Fibroblast of skin of left biceps (primary cell): ENCODE measurements at places on chromosomes 12 and 14.

DNA sequence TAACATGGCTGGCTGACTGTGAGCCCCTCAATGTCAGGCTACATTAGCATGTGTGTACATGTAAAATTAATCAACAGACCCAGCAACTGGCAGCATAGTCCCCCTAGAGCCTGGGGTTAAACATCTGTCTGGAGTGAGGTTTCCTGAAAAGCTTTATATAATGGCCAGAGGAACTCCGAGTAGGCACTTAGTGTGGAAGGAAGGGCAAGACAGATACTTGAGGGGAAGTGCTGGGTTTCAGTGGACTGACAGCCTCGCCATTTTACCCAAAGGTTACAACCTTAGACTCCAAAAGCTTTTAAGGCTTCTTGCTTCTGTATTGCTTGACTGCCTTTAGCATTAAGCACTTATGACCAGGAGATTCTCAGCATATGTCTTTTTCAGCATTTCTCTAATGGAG is 430.8 kb downstream of the FLRT2 start:
- no peak for DNase-seq

GRCh38 chr12:108326254-108326750 is 12.8 kb downstream of the CMKLR1 start:
- no peak for DNase-seq

DNA sequence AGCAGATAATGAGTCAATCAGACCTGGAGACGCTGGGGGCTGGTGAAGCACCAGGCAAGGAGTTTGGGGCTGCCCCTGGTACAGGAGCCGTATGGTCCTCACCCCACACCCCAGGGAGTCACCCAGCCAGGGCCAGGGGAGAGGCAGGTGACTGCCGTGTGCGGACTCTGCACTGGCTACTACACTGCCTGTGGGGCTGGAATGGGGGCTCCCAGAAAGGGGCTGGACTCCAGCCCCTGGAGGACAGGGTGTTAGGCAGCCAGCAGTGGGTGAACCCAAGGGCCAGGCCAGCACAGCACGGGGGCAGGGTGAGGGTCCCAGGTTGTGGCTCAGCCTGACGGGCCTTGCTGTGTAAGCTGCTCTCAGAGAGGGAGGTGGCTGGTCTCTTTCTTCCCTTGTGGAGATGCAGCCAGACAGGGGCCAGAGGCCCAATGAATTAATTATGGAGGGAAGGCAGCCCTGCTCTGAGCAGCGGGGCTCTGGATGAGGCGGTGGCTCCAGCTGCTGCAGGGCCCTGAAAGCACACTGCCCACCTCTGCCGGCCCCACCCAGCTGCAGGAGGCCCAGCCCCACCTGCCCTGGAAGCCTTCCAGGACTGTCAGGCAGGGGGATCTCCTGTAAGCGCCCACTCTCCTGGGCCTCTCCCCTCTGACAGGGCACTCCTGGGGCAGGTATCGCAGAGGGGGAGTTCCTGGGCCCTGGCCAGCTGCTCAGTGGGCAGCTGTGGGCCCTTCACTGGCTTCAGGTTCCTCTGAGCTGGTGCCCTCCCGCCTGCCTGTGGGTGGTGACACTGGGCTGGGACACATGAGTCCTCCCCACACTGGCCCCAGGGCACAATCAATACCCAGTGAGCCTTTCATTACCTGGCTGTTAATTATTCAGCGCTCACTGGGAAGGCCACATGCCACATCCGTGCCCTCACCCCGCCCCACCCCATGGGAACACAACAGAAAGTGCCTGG is 142.5 kb upstream of the C14orf180 start:
- no peak for DNase-seq

DNA sequence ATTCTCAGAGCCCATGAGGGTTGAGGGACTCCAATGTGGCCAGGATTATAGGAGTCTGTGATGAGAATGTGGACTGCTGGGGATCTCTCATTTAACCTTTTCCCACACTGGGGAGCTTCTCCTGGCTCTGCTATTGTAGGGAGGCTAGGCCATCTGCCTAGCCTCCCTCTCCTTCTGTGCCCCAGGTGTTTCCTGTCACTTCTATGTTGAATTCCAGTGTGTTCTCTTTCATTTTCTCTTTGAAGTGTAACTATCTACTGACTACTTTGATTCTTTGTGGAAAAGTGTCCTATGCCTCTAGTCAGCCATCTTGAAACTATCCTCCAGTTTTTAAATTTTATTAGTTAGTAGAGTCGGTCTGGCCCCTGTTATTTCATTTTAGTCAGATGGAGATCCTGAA is 53.4 kb upstream of the ABCD2 start:
- DNase-seq: no peak

- DNase-seq: peak; percentile 73
Observed at GRCh38 chr12:116454950-116455447, 104.2 kb upstream of the MAP1LC3B2 start.

- peak; percentile 14 for DNase-seq
Observed at GRCh38 chr12:53652366-53652765, 23.5 kb downstream of the ATP5MC2 start.

GRCh38 chr14:103830511-103831270 is 16.7 kb downstream of the PPP1R13B start:
- DNase-seq: no peak

DNA sequence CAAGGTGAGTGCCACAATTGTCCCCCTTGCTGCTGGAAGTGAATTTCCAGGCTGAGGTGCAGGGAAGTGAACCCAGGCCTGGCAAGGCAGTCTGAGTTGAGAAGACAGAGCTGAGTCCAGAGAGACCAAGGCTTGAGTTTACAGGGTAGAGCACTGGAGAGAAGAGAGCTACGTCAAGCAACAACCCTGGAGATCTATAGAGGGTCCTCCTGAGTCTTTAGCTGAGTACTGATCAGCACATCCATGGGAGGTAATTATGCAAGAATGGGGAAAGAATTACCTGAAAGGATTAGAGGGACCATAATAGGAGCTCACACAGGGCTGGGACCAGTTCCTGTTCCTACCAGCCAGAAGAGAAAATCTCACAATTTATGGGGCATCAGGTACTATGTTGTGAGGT is 190.7 kb downstream of the NEDD1 start:
- no peak for DNase-seq

DNA sequence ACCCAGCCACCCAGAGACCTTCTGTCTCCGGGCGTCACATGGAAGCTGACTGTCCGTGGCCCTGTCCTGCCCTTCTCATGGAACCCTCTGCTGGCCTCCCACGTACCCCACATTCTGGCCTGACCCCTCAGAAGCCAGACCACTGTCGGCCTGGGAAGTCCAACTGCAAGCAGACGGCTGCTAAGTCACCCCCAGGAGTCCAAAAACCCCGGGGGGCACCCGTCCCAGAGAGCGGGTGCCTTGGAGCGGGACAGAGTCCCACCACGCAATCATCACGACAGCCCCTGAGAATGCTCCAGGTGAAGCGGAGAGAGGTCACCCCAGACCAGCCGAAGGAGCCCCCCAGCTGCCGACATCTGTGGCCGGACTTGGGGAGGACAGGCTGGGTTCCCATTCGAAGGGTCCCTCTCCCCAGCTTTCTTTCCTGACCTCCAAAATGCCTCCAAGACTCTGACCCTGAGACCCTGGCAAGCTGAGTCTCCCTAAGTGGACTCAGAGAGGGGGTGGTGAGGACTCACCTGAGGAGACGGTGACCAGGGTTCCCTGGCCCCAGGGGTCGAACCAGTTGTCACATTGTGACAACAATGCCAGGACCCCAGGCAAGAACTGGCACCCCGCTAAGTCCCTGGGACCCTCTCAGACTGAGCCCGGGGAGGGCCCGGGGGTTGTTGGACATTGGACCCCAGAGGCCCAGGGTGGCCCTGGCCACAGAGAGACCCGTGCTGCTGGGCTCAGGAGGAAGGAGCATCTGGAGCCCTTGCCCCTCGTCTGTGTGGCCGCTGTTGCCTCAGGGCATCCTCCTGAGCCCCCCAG is 337.1 kb downstream of the TMEM121 start:
- no peak for DNase-seq

- no peak for DNase-seq
Observed at GRCh38 chr12:64767495-64767894, 8.3 kb upstream of the GNS start.

DNA sequence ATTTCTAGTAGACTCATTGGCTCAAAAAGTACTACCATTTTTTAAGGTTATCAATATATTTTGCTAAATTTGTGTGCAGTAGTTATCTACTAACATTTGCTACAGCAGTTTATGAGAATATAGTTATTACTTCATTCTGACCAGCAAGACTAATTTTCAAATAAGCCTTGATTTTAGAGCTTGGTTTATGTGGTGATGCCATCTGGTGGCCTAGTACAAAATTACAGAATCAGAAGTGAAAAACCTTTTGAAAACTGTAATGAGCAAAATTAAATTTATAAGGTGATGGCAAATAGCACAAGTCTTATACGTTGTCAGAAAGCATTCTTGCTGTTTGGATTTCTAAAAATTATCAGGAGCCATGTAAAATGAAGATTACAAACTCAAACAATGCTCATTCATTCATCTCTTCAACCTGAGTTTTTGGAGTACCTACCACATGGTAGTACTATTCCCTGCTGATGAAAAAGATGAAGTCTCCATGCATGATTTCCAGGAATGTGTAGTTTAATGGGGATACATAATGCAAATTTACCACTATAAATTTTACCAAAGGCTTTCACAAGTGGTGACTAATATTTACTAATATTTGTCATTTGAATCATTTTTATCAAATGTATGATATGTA is 51.0 kb downstream of the MAGOHB start:
- no peak for DNase-seq

DNA sequence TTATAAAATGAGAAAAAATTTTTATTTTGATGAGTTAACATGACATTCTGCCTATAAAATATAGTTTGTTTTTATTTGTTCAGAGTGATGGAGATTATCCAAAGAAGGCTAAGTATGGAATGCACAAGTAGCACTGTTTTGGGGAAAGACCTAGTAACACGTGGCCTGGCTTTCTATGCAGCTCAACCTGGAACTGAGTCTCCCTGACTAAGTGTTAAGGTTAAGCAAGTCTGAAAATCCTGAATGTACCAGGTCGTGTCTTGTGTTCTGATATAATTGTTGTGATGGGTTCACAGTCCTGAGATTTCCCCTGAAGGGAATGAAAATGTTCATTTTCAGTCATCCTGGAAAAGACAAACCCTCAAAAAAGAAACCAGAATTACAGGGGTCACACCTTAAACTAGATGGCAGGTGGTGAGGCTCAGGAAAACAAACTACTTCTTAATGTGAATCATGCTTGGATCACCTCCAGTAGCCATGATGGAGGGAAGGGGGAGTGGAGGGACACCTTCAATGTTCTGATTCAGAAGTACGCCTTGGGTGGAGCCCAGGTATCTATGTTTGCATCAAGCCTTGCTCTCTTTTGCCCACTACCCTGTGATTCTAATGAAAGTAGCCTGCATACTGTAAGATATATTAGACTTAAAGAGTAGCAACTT is 236.8 kb downstream of the ALX1 start:
- DNase-seq: no peak

- no peak for DNase-seq
Observed at GRCh38 chr12:62694632-62695031, 228.0 kb downstream of the MON2 start.

- DNase-seq: no peak
Observed at GRCh38 chr14:77605392-77605972, 11.0 kb downstream of the SPTLC2 start.

- no peak for DNase-seq
Observed at GRCh38 chr12:59578254-59578653, 17.6 kb upstream of the SLC16A7 start.

- no peak for DNase-seq
Observed at GRCh38 chr12:131087991-131088700, 134.4 kb downstream of the ADGRD1 start.

DNA sequence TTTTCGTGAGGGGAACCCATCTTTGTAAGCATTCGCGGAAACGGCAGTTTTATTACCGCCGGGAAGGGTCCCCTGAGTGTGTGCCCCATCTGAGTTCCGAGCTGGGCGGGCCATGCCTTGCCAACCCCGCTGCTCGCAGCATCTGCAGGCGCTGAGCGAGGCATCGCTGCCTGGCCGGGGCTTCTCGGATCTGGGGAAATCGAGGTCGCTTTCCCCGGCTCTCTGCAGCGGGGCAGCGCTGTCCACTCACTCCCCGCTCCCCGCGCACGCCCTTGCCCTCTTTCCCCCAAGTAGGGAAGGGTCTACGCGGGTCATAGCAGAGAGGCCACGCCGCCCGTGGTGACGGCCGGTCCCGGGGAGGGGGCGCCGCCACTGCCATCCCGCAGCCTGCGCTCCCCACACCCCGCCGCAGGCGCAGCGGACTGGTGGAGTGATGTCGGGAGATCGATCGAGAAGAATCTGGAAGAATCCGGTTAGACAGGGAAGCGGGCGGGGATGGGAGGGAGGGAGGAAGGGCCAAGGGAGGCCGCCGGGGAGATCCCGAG is 507 bp upstream of the FKBP4 start:
- DNase-seq: no peak

DNA sequence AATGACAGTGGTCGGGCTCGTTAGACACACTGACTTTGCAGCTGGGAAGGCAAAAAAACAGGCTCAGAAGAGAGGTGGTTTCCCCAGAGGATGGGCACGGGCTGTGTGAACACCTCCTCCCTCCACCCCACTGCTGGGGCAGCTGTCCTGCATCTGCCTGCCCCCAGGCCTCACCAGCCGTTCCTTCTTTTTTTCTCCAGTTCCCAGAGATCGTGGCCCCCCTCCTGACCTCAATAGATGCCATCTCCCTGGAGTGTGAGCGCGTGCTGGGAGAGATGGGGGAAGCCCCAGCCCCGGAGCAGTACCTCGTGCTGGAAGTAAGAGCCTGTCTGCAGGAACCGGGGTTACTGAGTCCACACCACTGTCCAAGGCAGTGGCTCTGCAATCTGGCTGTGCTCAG is 17.4 kb downstream of the MVK start:
- no peak for DNase-seq

- no peak for DNase-seq
Observed at GRCh38 chr14:92472860-92473259, 40.7 kb upstream of the RIN3 start.

DNA sequence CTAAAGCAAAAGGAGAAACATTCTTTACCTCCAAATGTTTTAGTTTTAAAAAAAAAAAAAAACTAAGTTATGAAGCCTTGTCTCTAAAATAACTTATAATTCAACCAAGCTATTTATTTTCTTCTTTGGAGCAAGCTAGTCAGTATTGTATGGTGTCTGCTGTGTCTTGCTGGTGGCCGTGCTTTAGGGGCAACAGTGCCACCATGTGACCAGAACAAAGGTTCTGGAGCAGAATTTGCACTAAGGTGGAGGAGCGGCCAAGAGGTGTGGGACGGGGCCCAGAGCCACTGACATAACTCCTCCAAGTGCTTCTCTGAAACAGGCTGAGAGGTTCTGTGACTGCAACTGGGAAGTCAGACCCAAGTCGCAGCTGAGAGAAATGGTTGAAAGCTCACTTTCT is 4.5 kb downstream of the FICD start:
- DNase-seq: no peak

DNA sequence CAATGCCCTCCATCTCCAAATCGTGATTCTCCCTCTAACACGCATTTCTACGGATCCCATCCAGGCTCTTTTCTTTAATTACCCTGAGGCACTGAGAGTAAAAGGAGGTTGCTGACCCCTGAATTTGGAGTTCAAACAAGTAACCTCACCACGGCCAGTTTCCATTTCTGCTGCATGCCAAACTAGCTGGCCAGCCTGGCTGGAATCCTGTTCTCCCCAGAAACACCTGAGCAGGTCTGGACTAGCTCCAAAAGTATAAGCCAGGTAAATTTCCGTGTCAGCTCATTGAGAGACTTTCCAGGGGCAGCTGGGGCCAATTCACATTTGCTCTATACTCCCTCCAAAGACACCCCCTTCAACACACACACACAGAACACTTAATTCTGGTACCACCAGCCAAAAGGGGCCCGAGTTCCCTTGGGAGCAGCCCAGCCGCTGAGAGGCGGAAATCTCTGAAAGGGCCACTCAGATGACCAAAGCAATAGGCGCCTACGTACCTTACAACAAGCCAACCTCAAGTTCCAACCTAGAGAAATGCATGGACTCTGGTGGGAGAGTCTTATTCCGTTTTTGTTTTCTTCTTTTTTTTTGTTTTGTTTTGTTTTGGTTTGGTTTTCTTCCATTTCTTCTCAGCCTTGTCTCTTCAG is 131.4 kb downstream of the NDUFA12 start:
- DNase-seq: no peak
